Esophagus squamous epithelium (tissue), 5 donors: ENCODE measurements at places on chromosomes 2 and 18.

- peaks cover 1% of the 10 kb centered on the region for H3K4me1 ChIP-seq
- DNase-seq, result no peak
These were observed 135.7 kb downstream of the NFATC1 start for GRCh38 chr18:79531386-79531785.

GRCh38 chr18:38981389-38981788 lies 1415.8 kb upstream of the CELF4 start:
- no peaks in the 10 kb centered on the region for H3K27me3 ChIP-seq
- H3K27ac ChIP-seq, result no peak overlapping the region
- no peaks in the 10 kb centered on the region for H3K4me1 ChIP-seq
- no peak for DNase-seq
- H3K4me3 ChIP-seq, result no peak overlapping the region

DNA sequence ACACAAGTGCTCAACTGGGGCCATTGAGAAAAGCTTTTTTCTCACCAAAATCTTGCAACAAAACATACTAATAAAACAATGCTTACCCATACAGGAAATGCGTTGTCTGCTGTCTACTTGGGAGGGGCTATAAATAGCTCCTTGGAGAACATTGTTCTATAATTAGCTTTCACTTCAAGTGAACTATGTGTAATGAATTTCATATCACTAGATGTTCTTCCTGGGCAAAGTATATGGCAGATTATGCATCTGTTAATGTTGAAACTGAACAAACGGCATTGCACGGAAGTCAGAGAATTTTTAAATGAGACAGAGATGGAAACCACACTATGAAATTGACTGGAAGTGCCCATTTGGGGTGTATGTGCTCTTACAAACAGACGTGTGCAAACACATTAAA lies 6.4 kb upstream of the NPAS2 start:
- no peaks in the 10 kb centered on the region for H3K4me1 ChIP-seq
- H3K27me3 ChIP-seq, result no peaks in the 10 kb centered on the region
- H3K27ac ChIP-seq, result no peak overlapping the region
- no peak for DNase-seq

DNA sequence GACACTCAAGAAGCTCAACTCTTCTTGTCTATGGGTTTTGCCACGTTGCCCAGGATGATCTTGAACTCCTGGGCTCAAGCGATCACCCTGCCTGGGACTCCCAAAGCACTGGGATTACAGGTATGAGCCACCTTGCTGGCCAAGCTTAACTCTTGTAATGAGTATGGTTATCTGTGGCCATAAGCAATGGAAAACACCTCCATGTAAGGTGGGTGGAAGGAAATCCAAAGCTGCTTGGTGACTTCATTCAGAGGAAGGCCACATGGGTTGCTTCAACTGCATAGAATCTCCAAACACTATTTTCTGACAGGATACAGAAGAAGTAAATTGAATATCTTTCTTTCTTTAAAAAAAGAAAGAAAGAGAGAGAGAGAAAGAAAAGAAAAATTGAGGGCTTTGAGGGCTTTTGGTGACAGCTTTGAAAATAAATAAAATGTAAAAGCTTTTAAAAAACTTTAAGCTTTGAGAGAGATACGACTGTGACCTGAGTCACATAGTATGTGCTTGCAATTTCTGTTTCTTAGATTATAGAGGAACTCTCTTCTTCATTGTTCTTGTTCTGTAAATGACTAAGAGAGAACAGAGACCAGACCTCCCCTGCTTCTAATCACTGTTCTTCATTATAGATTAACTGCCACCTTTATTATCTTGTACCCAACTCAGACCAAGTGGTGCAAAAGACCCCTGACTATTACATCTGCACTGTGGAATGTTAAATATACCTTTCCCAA lies 123.1 kb upstream of the NDUFV2 start:
- no peak for DNase-seq
- H3K4me1 ChIP-seq, result peaks cover 8% of the 10 kb centered on the region
- H3K4me3 ChIP-seq, result no peak overlapping the region
- no peaks in the 10 kb centered on the region for H3K36me3 ChIP-seq
- H3K27ac ChIP-seq, result no peak overlapping the region
- no peaks in the 10 kb centered on the region for H3K27me3 ChIP-seq

DNA sequence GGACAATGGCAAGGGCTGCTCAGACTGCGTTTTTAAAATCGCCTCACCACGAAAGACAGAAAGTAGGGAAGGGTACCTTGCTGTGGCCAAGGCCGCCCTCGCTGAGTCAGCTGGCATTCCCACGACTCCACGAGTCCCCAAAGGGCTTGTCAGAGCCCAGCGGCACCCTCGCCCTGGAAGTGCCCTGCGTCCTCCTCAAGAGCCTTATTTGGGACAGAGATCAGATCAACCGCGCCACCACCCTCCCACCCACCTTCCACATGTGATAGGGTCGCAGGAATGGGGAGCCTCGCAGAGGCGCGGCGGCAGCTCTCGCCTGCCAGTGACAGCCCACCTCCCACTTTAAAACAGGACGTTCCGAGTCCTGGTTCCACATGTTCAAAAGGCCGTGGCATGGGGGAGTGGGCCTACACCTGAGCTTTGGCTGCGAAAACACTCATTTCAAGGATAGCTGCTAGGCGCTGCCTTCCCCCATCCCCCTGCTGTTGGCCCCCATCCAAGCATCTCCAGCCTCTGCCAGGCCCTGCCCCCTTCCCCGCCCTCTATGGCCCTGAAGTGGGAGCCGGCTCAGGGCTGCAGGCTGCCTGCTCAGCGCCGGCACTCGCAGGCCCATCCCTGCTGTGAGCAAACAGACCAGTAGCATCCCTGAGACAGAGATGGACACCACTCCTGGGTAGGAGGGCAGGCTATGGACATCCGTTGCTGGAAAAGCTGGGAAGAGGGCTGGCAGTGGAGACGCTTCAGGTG lies 38.1 kb upstream of the ARHGEF4 start:
- DNase-seq, result no peak
- no peaks in the 10 kb centered on the region for H3K36me3 ChIP-seq
- H3K27me3 ChIP-seq, result no peaks in the 10 kb centered on the region
- H3K27ac ChIP-seq, result peak overlapping the region; percentile 94

DNA sequence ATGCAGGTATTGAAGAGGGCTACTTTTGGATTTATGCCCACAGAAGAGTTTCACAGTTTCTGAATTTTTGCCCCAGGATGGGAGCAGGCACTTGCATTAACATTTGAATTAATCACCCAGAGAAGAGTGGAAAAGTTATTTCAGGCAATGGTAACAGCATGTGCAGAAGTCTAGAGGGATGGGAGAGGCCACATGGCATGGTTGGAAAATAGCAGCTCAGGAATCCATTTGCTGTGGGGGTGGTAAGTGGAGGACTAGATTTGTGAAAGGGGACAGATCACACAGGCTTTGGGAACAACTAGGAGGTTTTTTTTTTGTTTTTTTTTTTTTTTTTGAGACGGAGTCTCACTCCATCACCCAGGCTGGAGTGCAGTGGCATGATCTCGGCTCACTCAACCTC lies 65.2 kb downstream of the NEDD4L start:
- no peaks in the 10 kb centered on the region for H3K27me3 ChIP-seq
- DNase-seq, result no peak
- no peaks in the 10 kb centered on the region for H3K36me3 ChIP-seq
- H3K4me3 ChIP-seq, result no peak overlapping the region
- H3K4me1 ChIP-seq, result no peaks in the 10 kb centered on the region

DNA sequence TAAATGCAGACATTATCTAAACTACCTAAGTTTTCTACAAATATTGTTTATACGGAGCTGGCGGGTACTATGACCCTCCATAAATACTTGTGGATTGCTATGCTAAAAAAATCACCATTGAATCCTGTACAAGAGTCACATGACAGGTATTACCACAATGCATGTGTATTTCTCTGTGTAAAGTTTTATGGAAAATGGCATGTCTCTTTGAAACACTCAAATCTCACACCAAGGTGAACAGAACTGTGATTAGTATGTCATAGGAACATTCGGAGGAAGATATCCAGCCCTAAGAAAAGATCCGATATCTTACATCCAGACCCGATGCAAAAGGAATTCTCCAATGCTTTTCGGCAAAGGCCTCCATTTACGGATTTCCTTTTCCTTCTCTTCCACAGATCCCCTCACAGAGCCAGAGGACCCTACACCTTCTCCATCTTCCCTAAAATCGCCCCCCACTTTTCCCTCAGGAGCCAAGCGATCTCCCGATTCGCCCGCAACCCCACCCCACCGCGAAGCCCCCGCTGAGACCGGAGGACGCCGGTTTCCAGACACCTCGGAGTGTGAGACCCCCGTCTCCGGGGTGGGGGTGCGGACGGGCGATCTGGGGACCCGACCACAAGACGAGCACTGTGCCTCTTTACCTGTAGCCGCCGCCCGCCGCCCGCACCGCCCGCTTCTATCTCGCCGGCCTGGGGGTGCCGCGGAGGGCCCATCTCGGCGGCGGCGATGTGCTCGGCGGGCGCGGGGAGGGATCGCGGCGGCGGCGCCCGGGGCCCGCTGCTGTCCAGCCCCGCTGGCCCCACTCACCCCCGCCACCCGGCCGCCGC lies 1.2 kb downstream of the SAP130 start:
- no peaks in the 10 kb centered on the region for H3K27me3 ChIP-seq
- peak overlapping the region; percentile 98 for H3K27ac ChIP-seq
- peak; percentile 38 for DNase-seq
- H3K4me1 ChIP-seq, result peaks cover 26% of the 10 kb centered on the region
- H3K4me3 ChIP-seq, result peak overlapping the region; percentile 99

GRCh38 chr2:99648178-99648844 lies 158.5 kb upstream of the REV1 start:
- no peak for DNase-seq
- no peaks in the 10 kb centered on the region for H3K27me3 ChIP-seq

GRCh38 chr2:166996465-166996864 lies 108.2 kb downstream of the XIRP2 start:
- no peaks in the 10 kb centered on the region for H3K4me1 ChIP-seq
- H3K4me3 ChIP-seq, result no peak overlapping the region
- H3K27me3 ChIP-seq, result no peaks in the 10 kb centered on the region
- H3K36me3 ChIP-seq, result no peaks in the 10 kb centered on the region

- no peaks in the 10 kb centered on the region for H3K27me3 ChIP-seq
- peaks cover 13% of the 10 kb centered on the region for H3K36me3 ChIP-seq
- no peaks in the 10 kb centered on the region for H3K4me1 ChIP-seq
- H3K27ac ChIP-seq, result no peak overlapping the region
- no peak overlapping the region for H3K4me3 ChIP-seq
- DNase-seq, result no peak
These were observed 65.1 kb downstream of the COA5 start for GRCh38 chr2:98543214-98543613.

DNA sequence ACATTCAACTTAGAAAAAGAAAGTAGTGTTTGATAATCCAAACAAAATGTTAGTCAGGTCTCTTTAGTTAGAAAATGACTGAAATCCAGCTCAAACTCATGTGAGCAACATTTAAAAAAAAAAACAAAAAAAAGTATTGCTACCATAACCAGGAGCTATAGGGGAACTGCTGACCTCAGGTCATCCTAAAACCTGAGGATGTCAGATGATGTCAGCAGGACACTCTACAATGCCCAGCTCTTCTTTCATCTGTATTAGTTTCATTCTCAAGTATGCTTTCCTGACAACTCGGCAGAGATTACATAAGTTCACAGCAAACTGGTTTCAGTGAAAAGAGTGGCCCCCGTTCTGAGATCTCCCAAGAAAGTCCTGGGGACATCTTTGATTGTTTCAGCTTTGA lies 4.2 kb upstream of the ESCO1 start:
- H3K4me1 ChIP-seq, result no peaks in the 10 kb centered on the region
- H3K4me3 ChIP-seq, result no peak overlapping the region
- no peak overlapping the region for H3K27ac ChIP-seq
- DNase-seq, result no peak
- no peaks in the 10 kb centered on the region for H3K36me3 ChIP-seq

GRCh38 chr2:40177366-40177765 lies 274.5 kb downstream of the SLC8A1 start:
- H3K27me3 ChIP-seq, result no peaks in the 10 kb centered on the region
- no peak for DNase-seq
- H3K4me1 ChIP-seq, result no peaks in the 10 kb centered on the region
- H3K4me3 ChIP-seq, result no peak overlapping the region
- no peaks in the 10 kb centered on the region for H3K36me3 ChIP-seq

GRCh38 chr2:134745546-134745945 lies 26.7 kb upstream of the TMEM163 start:
- H3K4me3 ChIP-seq, result no peak overlapping the region
- H3K4me1 ChIP-seq, result no peaks in the 10 kb centered on the region
- no peak overlapping the region for H3K27ac ChIP-seq
- no peaks in the 10 kb centered on the region for H3K27me3 ChIP-seq
- DNase-seq, result no peak

- H3K27me3 ChIP-seq, result no peaks in the 10 kb centered on the region
- DNase-seq, result no peak
- no peaks in the 10 kb centered on the region for H3K36me3 ChIP-seq
These were observed 119.2 kb upstream of the SCN7A start for GRCh38 chr2:166613226-166613625.

DNA sequence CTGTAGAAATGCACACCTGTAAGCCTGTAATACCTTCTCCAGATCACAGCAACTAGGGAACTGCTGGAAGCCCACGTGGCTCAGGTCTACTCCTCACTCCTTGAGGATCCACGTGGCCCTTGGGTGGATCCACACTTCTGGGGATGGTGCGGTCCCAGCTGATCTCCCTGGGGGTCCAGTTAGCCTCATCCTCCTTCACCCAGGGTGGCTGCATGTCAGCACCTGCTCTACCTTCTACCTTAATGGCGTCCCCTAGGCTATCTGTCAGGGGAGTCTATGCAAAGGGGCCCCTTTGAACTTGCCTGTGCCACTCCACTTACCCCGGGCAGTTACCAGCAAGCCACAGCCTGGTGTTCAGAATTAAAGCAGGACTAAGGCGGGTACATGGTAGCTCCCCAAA lies 284.7 kb downstream of the MYCN start:
- no peak overlapping the region for H3K4me3 ChIP-seq
- no peaks in the 10 kb centered on the region for H3K4me1 ChIP-seq
- H3K36me3 ChIP-seq, result no peaks in the 10 kb centered on the region
- no peak for DNase-seq

GRCh38 chr2:157911750-157912149 lies 35.6 kb upstream of the ACVR1 start:
- no peak for DNase-seq
- H3K27me3 ChIP-seq, result no peaks in the 10 kb centered on the region
- H3K27ac ChIP-seq, result no peak overlapping the region
- no peaks in the 10 kb centered on the region for H3K4me1 ChIP-seq
- H3K36me3 ChIP-seq, result no peaks in the 10 kb centered on the region

- H3K27ac ChIP-seq, result no peak overlapping the region
- no peaks in the 10 kb centered on the region for H3K27me3 ChIP-seq
- H3K4me1 ChIP-seq, result peaks cover 16% of the 10 kb centered on the region
- DNase-seq, result no peak
- H3K36me3 ChIP-seq, result no peaks in the 10 kb centered on the region
These were observed 46.4 kb upstream of the RNF152 start for GRCh38 chr18:61939046-61939674.

- no peaks in the 10 kb centered on the region for H3K27me3 ChIP-seq
- DNase-seq, result no peak
- H3K4me3 ChIP-seq, result no peak overlapping the region
- H3K36me3 ChIP-seq, result no peaks in the 10 kb centered on the region
- H3K27ac ChIP-seq, result no peak overlapping the region
These were observed 125.9 kb downstream of the ACOXL start for GRCh38 chr2:110858135-110858725.

GRCh38 chr2:30807249-30807648 lies at the start of gene CAPN13:
TSS of gene CAPN13 (minus strand) at chr2:30807446. CDS start at chr2:30787325, 20,121 bp downstream.
- no peak within 1 kb of the TSS for H3K27ac ChIP-seq
- H3K4me3 ChIP-seq, result no peak within 1 kb of the TSS
- no peak for DNase-seq
- no peaks in the 10 kb centered on the region for H3K36me3 ChIP-seq
- H3K4me1 ChIP-seq, result peaks cover 2% of the 10 kb centered on the region
